ENCODE measurements at places on chromosomes 11 and 22.

- no peak for DNase-seq
These were observed 25.9 kb downstream of the PTDSS2 start for GRCh38 chr11:475941-476340.

DNA sequence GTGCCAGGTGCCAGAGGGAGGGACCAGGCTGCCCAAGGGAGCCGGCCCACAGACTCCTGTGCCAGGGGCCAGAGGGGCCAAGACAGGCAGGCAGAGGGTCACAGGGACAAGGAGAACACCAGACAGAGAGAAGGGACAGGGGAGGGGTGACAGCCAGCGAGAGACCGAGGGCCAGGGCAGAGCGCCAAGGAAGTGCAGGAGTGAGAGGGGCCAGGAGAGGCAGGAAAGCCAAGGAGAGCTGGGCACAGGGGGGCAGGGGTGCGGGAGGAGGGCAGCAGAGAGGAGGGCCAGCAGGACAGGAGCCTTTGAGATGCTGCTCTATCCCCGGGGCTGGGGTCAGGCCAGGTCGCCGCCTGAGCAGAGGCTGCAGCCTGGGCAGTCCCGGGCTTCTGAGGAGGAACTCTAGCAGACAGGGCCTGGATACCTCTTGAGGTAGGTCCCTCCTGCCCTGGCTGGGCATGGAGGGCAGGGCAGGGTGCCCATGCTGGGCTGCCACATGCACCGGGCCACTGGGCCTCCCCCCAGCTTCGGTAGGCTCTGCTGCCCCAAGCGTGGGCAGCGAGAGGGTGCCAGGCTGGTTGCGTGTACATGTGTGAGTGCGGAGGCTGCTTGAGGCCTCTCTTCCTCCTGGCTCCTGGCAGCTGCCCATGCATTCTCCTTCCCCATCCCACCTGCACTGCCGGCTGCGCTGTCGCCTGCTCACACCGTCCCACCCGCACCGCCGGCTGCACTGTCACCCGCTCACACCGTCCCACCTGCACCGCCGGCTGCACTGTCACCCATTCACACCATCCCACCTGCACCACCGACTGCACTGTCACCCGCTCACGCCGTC is 12.2 kb downstream of the LSP1 start:
- DNase-seq: no peak

DNA sequence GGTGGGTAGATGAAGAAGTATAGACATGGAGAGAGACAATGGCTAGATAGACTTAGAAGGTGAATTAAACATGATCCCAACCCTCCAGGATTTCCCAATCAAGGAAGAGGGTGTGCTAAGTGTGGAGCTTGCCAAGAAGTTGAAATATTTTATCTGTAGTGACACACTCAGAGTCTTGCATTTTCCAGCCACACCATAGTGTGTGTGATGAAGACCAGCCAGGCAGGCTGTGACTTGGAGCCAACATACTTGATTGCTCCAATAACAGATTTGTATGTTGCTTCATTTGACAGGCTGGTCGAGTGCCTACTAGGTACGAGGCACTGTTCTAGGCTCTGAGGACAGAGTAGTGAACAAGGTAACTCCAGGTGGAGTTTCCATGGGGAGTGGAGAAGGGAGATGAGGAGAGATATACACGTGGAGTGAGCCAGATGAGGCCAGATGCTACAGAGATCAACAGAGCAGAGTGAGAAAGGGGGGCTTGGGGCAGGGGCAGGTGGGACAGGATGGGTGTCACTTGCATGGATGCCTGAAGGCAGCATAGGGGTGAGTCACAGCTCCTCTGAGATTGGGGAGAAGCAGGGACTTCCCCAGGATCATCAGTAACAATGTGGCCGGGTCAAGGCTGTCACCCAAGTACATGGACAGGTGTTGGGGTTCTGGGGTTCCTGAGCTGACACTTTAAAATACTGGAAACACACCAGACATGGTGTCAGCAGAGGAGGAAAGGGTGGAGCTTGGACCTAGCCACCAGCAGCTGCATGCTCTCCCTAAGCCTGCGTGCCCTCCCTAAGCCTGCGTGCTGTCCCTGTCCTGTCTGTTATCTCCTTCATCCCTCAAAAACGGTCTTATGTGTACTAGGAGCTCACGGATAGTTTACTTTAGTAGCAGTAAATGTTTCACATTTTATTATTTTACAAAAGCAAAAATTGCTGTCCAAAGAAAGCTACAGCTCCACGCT is 23.6 kb downstream of the PDGFB start:
- DNase-seq: no peak

- no peak for DNase-seq
These were observed 51.7 kb upstream of the SHANK2 start for GRCh38 chr11:71304045-71304444.

DNA sequence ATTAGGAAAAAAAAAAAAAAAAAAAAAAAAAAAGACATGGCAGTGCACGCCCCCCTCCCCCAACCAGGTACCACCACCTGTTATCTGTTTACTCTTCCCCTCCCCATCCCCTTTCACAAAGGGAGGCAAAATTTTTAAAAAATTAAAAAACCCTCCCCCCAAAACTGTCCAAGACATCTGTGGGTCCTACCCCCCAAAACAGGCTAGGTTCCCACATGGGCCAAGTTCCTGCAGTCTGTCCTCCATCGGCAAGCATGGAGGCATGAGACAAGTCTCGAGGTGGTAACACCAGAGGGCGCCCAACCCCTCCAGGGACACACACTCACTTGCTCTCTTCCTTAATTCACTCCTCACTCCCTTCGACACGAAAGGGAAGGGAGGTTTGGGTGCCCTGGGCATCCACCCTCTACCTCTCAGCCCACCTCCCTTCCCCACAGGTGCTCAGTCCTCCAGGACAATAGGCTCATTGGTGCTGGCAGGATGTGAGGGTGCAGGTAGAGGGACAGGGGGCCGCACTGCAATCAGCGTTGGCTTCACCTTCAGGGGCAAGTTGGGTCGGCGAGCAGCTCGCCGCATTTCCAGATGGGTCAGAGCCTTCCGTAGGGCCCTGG is 2.2 kb upstream of the TUT1 start:
- peak; percentile 63 for DNase-seq

DNA sequence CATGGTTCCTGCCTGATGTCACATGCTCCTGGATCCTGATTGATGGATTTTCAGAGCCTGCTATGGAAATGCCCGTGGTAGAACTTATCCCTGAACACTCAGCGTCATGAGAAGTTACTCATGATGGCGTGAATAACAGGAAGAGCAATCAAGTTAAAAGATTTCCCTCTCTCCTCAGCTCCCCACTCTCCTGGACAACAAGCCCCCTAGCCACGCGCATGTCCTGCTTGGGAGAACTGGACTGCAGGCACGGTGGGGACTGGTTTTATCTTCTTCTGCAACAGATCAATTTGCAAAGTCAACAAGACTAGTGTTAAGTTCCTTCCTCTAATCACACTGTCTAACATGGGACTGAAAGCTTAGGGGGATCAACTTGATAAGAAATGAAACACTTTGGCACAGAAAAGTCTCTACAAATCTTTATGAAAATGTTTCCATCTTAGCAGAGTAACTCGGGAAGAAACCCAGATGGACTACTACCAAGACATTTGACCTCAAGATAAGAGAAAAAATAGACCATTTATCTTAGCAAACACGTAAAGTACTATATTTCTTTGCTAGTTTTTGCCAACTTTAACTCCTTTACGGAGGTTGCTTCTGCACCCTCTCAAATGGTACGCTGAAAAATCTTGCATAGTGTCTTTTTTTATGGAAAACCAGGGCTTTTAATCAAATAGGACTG is 27.6 kb downstream of the POU2AF1 start:
- DNase-seq: no peak

GRCh38 chr11:118060081-118060661 is 16.7 kb upstream of the TMPRSS4 start:
- DNase-seq: no peak

GRCh38 chr11:45341372-45341771 is 55.2 kb upstream of the SYT13 start:
- DNase-seq: no peak

GRCh38 chr11:60933416-60934123 is 9.3 kb downstream of the TMEM132A start:
- no peak for DNase-seq

DNA sequence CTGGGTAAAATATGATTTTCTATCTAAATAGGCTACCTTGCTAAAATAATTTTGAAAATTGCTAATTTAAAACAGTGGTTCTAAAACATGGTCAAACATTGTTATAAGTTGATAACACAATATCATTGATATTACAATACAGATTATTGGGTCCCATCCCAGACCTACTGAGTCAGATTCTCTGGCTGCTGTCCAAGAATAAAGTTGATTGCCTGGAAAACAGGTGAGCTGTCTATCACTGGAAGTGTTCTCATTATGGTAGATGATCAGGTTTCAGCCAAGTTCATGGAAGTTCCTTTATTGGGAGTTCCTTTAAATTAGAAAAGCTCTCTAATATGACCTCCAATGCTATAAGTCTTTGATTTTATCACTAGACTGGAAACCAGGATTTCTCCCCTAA is 52.3 kb downstream of the SC5D start:
- no peak for DNase-seq

- DNase-seq: no peak
These were observed 287.9 kb downstream of the SWAP70 start for GRCh38 chr11:9951807-9952206.

- DNase-seq: no peak
These were observed 60.9 kb downstream of the ST14 start for GRCh38 chr11:130220311-130221035.

- peak; percentile 25 for DNase-seq
These were observed 460.9 kb upstream of the KIRREL3 start for GRCh38 chr11:127461241-127462064.

DNA sequence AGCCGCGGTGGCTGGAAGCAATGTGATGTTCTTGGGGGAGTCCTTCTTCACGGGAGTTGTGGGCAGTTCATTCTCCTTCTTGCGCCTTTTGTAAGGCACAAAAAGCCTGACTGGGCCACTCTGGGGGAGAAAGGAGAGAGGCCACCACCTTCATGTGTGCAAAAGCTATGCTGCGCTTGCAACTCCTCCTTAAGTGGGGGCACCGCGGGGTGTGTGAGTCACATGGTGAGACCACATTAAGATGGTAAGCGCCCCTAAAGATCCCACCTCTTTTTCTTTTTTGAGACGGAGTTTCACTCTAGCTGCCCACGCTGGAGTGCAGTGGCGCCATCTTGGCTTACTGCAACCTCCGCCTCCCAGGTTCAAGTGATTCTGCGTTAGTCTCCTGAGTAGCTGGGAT is 14.1 kb downstream of the DEAF1 start:
- DNase-seq: no peak

DNA sequence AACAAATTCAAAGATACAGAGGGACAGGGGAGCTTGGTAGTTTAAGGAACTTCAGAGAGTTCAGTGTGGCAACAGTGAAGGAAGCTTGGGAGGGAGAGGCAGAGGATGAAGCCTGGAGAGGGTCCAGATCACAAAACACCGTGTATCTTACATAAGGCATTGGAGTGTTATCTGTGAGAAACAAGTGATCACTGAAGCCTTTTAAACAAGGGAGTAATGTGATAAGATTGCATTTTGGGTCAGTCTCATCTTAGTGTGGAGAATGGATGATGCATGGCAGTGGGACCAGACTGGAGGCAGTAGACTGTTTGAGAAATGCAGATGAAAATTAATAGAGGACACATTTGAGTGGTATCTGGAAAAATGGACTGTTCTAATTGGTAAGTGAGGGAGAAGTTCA is 79.4 kb downstream of the EXT2 start:
- DNase-seq: no peak

DNA sequence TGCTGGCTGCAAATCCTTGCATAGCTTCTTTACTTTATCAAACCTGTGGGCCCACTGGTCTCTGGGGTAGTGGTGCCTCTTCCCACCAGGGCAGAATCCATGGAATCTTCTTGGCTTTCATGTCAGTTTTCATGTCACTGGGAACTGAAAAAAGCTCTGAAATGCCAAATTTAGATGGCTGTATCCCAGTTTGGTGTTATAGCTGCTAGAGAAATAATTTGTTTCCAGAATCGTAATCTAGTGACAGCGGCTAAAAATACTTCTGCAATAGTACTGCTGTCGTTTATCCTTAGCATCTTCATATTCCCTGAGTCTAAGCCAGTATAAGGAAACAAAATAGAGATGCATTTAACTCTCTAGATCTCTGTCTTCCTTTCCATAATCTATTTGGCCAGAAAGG is 983.4 kb upstream of the FAT3 start:
- no peak for DNase-seq

GRCh38 chr11:83744620-83745192 is 458.5 kb upstream of the CCDC90B start:
- no peak for DNase-seq

- DNase-seq: no peak
These were observed 61.5 kb downstream of the IGLL1 start for GRCh38 chr22:23518376-23519187.

- DNase-seq: no peak
These were observed 632 bp downstream of the AP5B1 start for GRCh38 chr11:65779919-65780769.

DNA sequence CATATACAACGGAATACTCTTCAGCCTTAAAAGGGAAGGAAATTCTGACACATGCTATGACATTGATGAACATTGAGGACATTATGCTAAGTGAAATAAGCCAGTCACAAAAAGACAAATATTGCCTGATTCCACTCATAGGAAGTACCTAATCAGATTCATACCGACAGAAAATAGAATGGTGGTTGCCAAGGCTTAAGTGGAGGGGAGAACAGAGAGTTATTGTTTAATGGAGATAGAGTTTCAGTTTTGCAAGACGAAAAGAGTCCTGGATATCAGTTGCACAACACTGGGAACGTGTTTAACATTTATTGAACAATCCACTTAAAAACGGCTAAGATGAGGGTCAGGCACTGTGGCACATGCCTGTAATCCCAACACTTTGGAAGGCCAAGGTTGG is 45.6 kb upstream of the HIPK3 start:
- no peak for DNase-seq

- no peak for DNase-seq
These were observed 207.0 kb downstream of the KIRREL3 start for GRCh38 chr11:126793596-126793995.

- DNase-seq: no peak
These were observed 22.0 kb downstream of the PIH1D2 start for GRCh38 chr11:112051768-112052167.

DNA sequence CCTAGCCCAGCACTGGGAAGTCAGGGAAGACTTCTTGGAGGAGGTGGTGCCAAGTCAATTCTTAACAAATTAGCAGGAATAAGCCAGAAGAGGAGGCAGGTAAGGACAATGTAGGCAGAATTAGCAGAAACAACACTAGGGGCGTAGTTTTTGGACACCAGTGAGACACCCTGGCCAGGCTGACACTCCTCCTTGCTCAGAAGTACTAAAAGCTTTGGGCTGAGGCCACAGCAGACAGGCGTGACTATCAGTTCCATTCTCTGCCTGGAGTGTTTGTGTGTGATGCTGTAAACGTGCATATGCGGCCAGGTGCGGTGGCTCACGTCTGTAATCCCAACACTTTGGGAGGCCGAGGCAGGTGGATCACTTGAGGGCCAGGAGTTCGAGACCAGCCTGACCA is 36.0 kb downstream of the PHF21B start:
- DNase-seq: no peak

All from COR-L47 (cell line).